ENCODE measurements at places on chromosomes 4 and X. TPM values are rescaled to one million over a fixed set of nuclear protein-coding genes. Genes with fewer than 3 reads are reported as not detected.

- no peak overlapping the region for H3K27ac ChIP-seq
- no peak for DNase-seq
- H3K36me3 ChIP-seq: no peaks in the 10 kb centered on the region
- no peaks in the 10 kb centered on the region for H3K4me1 ChIP-seq
- no peak overlapping the region for H3K4me3 ChIP-seq
- no peaks in the 10 kb centered on the region for H3K27me3 ChIP-seq
Observed at GRCh38 chr4:44861756-44862155, 135.4 kb upstream of the GNPDA2 start.

DNA sequence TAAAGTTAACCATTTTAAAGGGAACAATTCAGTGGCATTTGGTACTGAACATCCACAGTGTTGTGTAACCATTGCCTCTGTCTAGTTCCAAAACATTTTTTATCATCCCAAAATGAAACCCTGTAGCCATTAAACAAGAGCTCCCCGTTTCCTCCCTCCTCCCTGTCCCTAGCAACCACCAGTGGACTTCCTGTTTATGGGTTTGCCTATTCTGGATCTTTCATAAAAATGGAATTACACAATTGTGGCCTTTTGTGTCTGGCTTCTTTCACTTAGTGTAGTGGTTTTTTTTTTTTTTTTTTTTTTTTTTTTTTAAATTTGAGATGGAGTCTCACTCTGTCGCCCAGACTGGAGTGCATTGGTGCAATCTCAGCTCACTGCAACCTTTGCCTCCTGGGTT, 11.6 kb downstream of the RBMX2 start:
- no peaks in the 10 kb centered on the region for H3K4me1 ChIP-seq
- H3K27ac ChIP-seq: no peak overlapping the region
- no peak overlapping the region for H3K4me3 ChIP-seq

DNA sequence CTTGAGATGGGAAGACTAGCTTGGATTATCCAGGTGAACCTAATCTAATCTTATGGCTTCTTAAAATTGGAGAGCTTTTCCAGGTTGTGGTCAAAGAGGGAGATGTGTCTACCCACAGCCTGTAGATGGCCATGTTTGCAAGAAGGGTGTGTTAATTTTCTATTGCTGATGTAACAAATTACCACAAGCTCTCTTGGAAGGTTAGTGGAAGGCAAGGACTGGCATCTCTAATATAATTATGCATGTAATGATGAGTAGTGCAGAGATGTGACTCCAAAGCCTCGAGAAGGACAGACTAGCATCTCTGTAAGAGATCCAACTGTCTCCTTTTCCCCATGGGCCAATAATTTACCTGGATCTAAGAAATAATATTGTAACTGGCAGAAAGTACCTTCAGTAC, 3.2 kb upstream of the ADH1B start:
- no peak overlapping the region for H3K4me3 ChIP-seq
- H3K36me3 ChIP-seq: no peaks in the 10 kb centered on the region
- peaks cover 17% of the 10 kb centered on the region for H3K27me3 ChIP-seq
- H3K27ac ChIP-seq: no peak overlapping the region

DNA sequence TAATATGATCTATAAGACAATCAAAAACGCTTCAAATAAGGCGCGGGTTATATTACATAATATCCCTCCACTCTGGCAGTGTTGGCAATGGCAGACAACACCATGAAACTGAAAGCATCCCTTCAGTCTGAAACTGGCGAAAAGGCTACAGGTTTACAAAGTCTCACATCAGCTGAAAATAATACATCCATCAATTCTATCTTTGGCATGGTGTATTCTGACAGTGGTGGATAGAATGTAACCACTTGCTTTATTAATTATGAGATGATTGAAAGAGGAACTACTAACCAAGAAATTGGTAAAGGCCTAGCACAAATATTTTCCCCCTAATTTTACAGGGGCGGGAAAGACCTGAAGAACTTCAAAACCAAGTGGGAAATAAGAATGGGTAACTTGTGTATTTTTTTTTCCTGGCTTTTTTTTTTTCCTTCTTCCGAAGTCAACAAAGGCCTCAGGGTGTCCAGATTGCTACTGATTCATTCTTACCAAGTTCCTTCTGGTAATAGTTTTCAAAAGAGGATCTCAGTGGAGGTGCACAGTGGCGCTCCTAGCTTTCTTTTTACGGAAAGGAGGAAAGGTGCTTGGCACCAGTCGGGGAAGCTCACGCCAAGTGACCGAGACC, 728 bp downstream of the UBA6 start:
- no peaks in the 10 kb centered on the region for H3K27me3 ChIP-seq
- peaks cover 10% of the 10 kb centered on the region for H3K36me3 ChIP-seq
- DNase-seq: no peak
- H3K4me1 ChIP-seq: peaks cover 40% of the 10 kb centered on the region
- peak overlapping the region; percentile 92 for H3K27ac ChIP-seq
- peak overlapping the region; percentile 97 for H3K4me3 ChIP-seq

The SSX5 gene
- not detected for total RNA-seq

The MAGEA8 gene
- not detected for total RNA-seq

The SCML1 gene
- total RNA-seq: 11.8 TPM

DNA sequence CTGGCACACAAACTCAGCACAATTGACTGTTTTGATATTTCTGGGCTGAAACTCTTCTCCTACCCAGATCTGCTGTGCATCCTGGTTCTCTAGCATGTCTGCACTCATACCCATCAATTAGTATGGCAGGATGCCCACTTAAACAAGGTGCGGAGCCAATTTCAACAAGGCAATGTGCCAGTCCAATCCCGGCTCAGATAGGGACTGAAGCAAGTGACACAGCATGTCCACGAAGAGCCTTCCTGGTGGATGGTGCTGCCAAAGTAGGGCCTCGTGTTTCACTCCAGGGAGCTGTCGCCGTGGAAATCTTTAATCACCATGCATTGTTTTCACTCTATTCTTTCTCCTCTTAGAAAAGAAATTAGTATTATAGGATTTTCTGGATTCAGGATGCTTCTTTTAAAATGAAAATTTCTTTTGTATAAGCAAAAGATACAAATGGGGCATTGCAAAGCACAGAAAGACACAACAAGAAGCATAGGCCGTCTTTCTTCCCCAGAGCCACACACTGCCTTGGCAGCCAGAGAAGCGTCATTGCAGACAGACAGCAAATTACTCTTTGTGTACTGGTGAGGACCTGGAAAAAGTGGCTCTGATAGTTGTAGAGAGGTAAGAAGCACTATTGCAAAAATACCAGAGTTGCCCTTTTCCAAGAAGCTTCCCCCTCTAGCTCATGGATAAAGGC, 40.6 kb upstream of the LSM6 start:
- no peak overlapping the region for H3K4me3 ChIP-seq
- peaks cover 2% of the 10 kb centered on the region for H3K4me1 ChIP-seq
- H3K27ac ChIP-seq: no peak overlapping the region
- peaks cover 2% of the 10 kb centered on the region for H3K36me3 ChIP-seq

- no peak overlapping the region for H3K27ac ChIP-seq
- H3K36me3 ChIP-seq: no peaks in the 10 kb centered on the region
- no peak overlapping the region for H3K4me3 ChIP-seq
- H3K27me3 ChIP-seq: no peaks in the 10 kb centered on the region
Observed at GRCh38 chrX:41377624-41378023, 43.7 kb downstream of the DDX3X start.

GRCh38 chrX:55839485-55839884, 121.9 kb downstream of the RRAGB start:
- no peak overlapping the region for H3K27ac ChIP-seq
- DNase-seq: no peak
- H3K4me1 ChIP-seq: no peaks in the 10 kb centered on the region

The USP11 gene
- total RNA-seq: 42.9 TPM

The KLB gene
- total RNA-seq: 0.05 TPM

The FRAS1 gene
- total RNA-seq: not detected

DNA sequence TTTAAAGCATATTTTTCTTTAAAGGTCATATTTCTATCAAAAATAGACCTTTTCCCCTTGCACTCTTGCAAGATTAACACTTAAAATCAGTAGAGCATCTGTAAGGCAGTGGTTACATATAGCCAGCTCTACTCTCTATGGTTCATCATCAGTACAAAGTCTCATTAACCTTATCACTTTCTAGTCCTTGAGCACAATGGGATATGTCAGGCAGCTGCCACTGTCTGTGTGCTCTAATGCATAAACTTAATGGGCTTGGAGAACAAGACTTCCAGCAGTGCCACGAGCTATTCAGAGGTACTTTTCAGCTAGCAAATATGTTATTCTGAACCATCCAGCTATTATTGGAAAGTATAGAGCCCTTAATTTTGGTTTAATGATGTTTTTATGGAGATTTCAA, 393.7 kb downstream of the GASK1B start:
- no peak for DNase-seq
- no peak overlapping the region for H3K27ac ChIP-seq
- no peaks in the 10 kb centered on the region for H3K27me3 ChIP-seq
- H3K4me3 ChIP-seq: no peak overlapping the region

DNA sequence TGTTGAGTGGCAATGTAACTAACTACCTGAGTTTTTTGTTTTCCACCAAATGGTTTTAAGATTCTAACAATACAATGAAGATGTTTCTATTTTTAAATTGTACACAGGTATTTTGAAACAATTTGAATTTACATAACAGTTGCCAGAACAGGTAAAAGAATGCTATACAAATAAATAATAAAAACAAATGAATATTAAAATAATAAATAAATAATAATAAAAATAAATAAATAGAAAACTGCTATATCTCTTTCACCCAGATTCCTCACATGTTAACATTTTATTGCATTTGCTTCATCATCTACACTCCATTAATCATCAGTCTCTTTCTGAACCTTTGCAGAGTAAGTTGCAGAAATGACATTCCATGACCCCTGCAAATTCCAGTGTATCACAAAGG, 32.3 kb upstream of the DSPP start:
- H3K36me3 ChIP-seq: no peaks in the 10 kb centered on the region
- no peak overlapping the region for H3K27ac ChIP-seq
- no peaks in the 10 kb centered on the region for H3K4me1 ChIP-seq
- H3K4me3 ChIP-seq: no peak overlapping the region
- H3K27me3 ChIP-seq: peaks cover 13% of the 10 kb centered on the region

The BMX gene
- not detected for total RNA-seq

The TEX11 gene
- total RNA-seq: not detected

- DNase-seq: no peak
- H3K4me1 ChIP-seq: no peaks in the 10 kb centered on the region
- no peaks in the 10 kb centered on the region for H3K36me3 ChIP-seq
- H3K4me3 ChIP-seq: no peak overlapping the region
- no peak overlapping the region for H3K27ac ChIP-seq
Observed at GRCh38 chr4:77399831-77400230, 205.8 kb upstream of the CXCL13 start.

The FGB gene
- total RNA-seq: not detected

- H3K27me3 ChIP-seq: no peaks in the 10 kb centered on the region
- no peak overlapping the region for H3K27ac ChIP-seq
- no peak for DNase-seq
- no peaks in the 10 kb centered on the region for H3K4me1 ChIP-seq
- H3K36me3 ChIP-seq: no peaks in the 10 kb centered on the region
Observed at GRCh38 chr4:22129454-22130029, 181.0 kb upstream of the KCNIP4 start.

GRCh38 chr4:24975510-24975909, 55.2 kb downstream of the LGI2 start:
- no peak overlapping the region for H3K27ac ChIP-seq
- H3K4me1 ChIP-seq: peaks cover 5% of the 10 kb centered on the region
- no peak for DNase-seq
- H3K36me3 ChIP-seq: no peaks in the 10 kb centered on the region
- H3K27me3 ChIP-seq: peaks cover 73% of the 10 kb centered on the region

GRCh38 chrX:121782976-121783375, 735.6 kb downstream of the GLUD2 start:
- no peak for DNase-seq
- H3K27ac ChIP-seq: no peak overlapping the region
- H3K36me3 ChIP-seq: no peaks in the 10 kb centered on the region
- no peaks in the 10 kb centered on the region for H3K4me1 ChIP-seq
- H3K4me3 ChIP-seq: no peak overlapping the region

The SLC9A7 gene
- total RNA-seq: 1.6 TPM

GRCh38 chr4:56728512-56728911, 47.4 kb upstream of the HOPX start:
- H3K27me3 ChIP-seq: no peaks in the 10 kb centered on the region
- H3K27ac ChIP-seq: no peak overlapping the region
- no peak for DNase-seq
- H3K36me3 ChIP-seq: no peaks in the 10 kb centered on the region
- H3K4me1 ChIP-seq: peaks cover under 1% of the 10 kb centered on the region

GRCh38 chrX:110698696-110699095, 96.9 kb downstream of the CHRDL1 start:
- no peak for DNase-seq
- no peak overlapping the region for H3K4me3 ChIP-seq
- no peaks in the 10 kb centered on the region for H3K36me3 ChIP-seq
- peaks cover 9% of the 10 kb centered on the region for H3K27me3 ChIP-seq

The VCX3B gene
- not detected for total RNA-seq

GRCh38 chr4:158609116-158609515, 62.6 kb downstream of the C4orf46 start:
- peaks cover 2% of the 10 kb centered on the region for H3K36me3 ChIP-seq
- H3K4me3 ChIP-seq: no peak overlapping the region
- H3K27me3 ChIP-seq: peaks cover 32% of the 10 kb centered on the region
- no peaks in the 10 kb centered on the region for H3K4me1 ChIP-seq
- no peak overlapping the region for H3K27ac ChIP-seq
- DNase-seq: no peak

The CYLC1 gene
- not detected for total RNA-seq

- DNase-seq: no peak
- no peaks in the 10 kb centered on the region for H3K4me1 ChIP-seq
- no peaks in the 10 kb centered on the region for H3K36me3 ChIP-seq
- H3K27me3 ChIP-seq: no peaks in the 10 kb centered on the region
- H3K4me3 ChIP-seq: no peak overlapping the region
Observed at GRCh38 chrX:113274345-113274744, 433.7 kb upstream of the AMOT start.

DNA sequence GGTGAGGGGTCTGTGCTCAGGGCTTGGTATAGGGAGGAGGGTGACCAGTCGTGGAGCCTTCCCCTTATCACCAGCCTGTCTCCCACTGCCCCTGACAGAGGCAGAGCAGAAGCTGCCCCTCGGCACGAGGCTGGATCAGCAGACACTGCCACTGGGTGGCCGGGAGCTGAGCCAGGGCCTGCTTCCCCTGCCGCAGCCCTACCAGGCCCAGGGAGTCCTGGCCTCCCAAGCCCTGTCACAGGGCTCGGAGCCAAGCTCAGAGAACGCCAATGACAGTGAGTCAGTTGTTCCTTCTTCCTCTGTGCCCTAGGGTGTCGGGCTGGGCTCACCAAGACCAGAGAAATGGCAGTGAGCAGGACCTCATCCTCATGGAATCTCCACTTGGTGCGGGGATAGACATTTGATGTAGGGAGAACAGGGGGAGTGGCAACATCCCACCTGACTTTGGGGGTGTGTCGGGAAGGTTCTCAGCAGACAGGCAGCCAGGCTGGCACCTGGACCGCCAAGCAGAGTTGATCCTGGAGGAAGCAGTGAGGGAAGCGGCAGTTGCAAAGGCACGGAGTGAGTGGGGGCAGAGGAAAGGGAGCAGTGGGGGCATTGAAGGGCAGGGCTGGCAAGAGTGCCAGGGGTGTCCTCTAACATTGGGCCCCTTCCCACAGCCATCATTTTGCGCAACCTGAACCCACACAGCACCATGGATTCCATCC, 14.3 kb upstream of the UBA1 start:
- H3K36me3 ChIP-seq: peaks cover 10% of the 10 kb centered on the region
- H3K27ac ChIP-seq: no peak overlapping the region
- no peaks in the 10 kb centered on the region for H3K4me1 ChIP-seq
- no peak for DNase-seq

All from T-helper 17 cell (primary cell).